ENCODE measurements at places on chromosomes 3 and 15. TPM values are rescaled to one million over a fixed set of nuclear protein-coding genes. Genes with fewer than 3 reads are reported as not detected.
A peak's percentile ranks its signal among the peaks of the same experiment; 100 is the strongest.

- DNase-seq: no peak
Measured at GRCh38 chr15:27694506-27695087, 404.5 kb downstream of the OCA2 start.

ECE2 gene
- total RNA-seq: not detected

- DNase-seq: no peak
Measured at GRCh38 chr3:113271189-113271588, 59.8 kb downstream of the BOC start.

GRCh38 chr3:72961752-72962151 lies 34.9 kb upstream of the PPP4R2 start:
- no peak for DNase-seq

DNA sequence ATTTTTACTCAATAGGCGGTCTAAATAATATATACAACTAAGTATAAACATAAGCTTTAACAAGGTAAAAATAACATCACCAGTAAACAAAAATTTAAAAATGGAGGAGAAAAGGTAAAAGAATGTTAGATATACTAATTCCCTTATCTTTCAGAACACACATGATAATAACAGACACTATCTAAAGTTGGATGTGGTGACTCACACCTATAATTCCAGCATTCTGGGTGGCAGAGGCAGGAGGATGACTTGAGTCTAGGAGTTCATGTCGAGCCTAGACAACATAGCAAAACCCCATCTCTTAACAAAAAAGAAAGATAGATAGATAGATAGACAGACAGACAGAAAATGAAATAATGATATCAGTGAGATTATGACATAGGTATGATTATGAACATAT lies 85.1 kb downstream of the STAG1 start:
- no peak for DNase-seq

DNA sequence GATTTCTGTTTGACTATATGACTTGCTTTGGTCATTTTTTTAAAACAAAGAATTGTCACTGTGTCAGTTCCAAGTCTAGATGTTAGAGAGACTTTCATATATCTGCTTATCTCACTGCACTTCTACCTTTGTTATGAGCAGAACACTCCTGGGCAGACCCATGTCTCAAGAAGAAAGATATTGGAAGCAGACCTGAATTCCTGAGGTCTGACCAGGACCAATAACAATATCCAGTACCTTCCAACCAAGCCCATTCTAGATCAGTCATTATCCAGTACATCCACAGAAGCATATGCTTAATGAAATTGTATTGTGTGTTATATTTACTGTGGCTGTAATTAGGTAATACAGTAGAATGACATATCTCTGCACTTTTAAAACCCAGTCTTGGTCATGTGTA lies 811.3 kb upstream of the GBE1 start:
- DNase-seq: no peak

ACAD9 gene
- total RNA-seq: 50.4 TPM

- no peak for DNase-seq
Measured at GRCh38 chr3:35624698-35625097, 14.6 kb upstream of the ARPP21 start.

ZDHHC19 gene
- not detected for total RNA-seq

GRCh38 chr3:40850861-40851260 lies 326.1 kb downstream of the ZNF621 start:
- no peak for DNase-seq

DNA sequence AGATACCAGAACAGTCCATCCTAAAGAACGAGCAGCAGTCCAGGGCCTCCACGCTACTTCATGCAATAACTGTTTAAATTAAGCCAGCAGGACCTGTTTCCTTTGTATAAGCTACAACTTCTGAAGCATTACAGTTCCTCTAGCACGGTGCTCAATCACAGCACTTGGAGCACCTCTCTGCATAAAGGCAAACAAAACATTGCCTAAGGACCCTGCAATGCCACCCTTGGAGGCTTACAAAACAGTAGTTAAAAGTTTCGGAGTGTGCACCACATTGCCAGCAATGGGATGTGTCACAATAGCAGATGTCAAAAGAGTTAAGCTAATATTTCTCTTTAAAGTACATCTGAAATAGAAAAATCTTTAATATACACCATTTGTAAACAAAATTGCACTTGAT lies 2.6 kb upstream of the VPS39 start:
- DNase-seq: no peak

GRCh38 chr3:186067360-186068242 lies 41.3 kb downstream of the ETV5 start:
- no peak for DNase-seq

SYNPR gene
- not detected for total RNA-seq

DNA sequence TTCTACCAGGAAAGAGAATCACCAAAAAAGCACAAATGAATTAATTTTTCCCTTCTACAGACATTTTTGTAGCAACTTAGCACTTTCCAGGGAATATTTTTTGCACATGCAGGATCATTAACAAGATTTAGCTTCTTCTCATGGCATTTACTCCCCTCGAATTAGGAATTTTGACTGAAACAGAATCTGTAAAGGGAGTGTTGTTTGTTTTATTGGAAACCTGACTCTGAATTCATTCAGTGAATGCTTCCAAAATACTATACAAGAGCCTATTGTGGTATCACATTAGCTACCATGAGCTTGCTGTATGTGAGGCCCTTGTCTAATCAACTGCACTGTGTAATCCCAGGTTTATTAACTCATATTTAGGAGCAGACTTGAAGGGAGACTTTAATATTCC lies 130.4 kb upstream of the ATP10A start:
- no peak for DNase-seq

- peak; percentile 88 for DNase-seq
Measured at GRCh38 chr15:90902040-90902839, 862 bp upstream of the MAN2A2 start.

DNA sequence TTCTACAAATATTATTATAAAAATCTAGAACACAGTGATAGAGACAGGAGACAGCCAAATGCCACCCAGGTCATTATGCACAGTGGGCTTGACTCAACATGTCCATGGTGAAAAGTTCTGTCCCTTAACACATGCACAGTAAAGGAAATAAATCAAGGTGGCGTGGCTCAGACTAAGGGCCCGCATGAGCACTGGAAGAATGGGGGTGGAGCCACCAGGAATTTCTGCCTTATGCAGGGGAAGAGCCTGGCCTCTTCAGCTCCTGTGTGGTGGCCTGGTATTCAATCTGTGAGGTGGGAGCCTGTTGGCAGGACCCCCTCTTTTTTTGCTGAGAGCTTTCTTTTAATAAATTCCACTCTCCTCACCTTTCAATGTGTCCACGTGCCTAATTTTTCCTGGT lies 17.2 kb upstream of the SPG21 start:
- no peak for DNase-seq

DNA sequence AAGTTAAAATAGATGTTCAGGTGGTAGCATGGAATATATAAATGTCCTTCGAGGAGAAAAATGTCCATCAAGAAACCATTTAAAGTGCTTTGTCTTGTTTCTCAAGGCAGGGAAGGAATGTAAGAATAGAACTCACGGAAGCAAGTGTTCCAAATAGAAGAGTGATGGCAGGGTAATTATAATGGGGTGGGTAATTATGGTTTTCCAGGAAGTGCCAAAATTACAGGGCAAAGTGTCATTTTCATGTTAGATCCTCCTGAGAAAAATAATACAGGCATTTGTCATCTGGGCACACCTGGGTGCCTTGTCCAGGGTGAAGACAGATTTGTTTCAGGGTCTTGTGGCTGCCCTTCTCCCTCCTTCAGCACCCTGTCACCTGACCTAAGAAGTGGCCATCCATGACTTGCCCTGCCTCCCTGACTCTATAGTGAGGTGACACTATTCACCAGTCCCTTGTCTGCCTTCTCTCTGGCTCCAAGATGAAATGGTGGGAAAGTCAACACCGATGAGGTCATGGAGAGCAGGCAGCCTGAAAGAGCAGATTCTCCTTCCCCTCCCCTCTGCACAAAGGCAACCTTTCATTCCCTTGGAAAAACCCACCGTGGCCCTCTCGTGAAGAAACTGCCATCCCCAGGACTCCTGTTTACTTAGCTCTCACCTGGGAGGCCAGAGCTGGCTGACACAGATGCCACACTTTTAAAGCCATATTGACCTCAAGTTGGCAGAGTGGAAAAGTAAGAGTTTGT lies 45.1 kb upstream of the AMOTL2 start:
- no peak for DNase-seq

GRCh38 chr15:83067638-83067962 lies 548 bp upstream of the BTBD1 start:
- DNase-seq: no peak

WDR82 gene
- total RNA-seq: 67.5 TPM

LMAN1L gene
- total RNA-seq: 23.5 TPM

DNA sequence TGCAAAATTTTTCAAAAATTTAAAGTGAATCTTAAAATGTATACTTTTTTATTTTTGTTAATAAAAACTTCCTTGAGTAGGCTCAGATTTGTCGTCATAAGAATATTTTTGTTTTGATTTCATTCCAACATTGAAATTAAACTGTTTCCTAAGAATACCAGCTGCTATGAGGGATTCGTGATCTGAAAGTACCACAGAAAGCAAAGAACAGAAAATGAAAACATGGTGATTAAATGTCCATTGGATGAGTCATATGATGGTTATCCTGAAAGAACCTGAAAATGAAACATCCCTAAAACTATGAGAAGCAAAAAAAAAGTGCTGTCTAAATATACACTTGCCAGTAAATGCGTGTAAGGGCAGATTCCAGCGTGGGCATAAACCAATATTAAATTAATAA lies 143.8 kb downstream of the GMNC start:
- DNase-seq: no peak

- no peak for DNase-seq
Measured at GRCh38 chr3:125107861-125108567, 52.2 kb upstream of the HEG1 start.

DNA sequence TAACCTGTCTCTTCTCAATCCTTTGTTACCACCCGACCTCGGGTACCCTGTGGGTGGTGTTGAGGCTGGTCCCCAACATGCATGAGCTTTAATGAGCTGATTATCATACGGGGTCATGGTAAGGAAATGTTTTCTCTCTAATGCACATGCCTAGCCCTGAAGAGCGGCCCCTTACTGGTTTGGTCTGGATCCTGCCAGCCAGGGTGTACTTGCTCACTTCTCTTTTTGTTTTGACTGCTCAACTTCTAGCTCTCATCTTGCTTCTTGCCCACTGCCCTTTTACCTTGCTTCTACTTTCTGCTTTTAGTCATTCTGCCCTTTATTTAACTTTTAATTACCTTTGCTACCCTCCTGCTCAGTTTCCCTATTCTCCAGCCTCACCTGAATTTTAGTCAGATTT lies 44.3 kb upstream of the ACAD9 start:
- DNase-seq: no peak

DNA sequence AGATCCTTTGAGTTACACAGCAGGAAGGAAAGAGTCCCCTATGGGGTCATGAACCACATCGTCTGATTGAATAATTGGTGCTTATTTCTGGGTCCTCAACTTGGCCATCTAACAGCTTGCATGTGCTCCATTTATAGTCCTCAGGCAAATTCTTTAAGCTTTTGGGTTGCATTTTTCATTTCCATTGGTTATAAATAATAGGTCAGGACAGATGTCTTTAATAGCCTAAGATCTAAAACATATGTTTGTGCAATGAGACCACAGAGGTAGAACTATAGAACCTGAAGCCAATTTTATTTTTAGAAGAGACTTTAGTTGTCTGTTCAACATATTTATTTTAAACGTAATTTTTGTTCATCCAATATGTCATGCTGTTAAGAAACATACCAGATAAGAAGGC lies 43.2 kb downstream of the CD200R1L start:
- no peak for DNase-seq

- DNase-seq: no peak
Measured at GRCh38 chr15:66186049-66186825, 67.3 kb downstream of the MEGF11 start.

LRRIQ4 gene
- total RNA-seq: not detected

DNA sequence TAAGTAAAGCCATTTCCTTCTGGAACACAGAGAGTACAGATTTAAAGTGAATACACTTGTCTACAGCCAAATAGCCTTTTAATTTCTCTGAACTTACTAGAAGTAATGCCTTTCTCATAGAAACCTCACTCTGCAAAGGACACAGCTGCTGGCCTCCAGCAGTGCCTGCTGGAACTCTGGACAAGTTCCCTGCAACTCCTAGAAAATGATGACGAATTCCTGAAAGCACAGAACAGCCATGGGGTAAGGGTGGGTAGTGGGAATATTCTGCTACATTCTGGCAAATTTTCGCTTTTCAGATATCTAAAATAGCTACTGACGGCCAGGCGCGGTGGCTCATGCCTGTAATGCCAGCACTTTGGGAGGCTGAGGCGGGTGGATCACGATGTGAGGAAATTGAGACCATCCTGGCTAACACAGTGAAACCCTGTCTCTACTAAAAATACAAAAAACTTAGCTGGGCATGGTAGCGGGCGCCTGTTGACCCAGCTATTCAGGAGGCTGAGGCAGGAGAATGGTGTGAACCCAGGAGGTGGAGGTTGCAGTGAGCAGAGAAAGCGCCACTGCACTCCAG lies 34.4 kb downstream of the RYK start:
- DNase-seq: no peak

DNA sequence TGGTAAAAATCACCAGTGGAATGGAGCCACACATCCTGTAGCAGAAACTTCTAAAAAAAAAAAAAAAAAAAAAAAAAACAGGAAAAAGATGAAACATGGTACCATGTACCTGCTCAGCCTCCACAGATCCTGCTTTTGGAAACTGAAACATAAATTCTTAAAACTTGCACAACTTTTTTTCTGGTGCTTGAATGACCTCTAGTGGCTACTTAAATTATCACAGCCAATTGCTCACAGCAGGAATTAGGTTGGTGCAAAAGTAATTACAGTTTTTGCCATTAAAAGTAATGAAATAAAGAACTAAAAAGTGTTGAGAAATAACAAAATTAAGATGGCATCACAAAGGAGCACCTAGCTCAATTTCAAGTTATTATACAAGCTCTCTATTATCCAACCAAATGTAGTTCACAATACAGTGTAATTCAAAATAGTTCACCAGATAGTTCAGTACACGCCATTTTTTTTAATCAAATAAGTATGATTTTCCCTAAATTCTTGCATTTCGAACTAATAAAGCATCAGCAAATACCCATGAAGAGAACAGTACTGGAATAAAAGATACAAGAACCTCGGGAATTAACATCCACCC lies 80.6 kb downstream of the ULK4 start:
- DNase-seq: no peak

GRCh38 chr3:170055209-170055608 lies 17.4 kb downstream of the GPR160 start:
- DNase-seq: no peak

DNA sequence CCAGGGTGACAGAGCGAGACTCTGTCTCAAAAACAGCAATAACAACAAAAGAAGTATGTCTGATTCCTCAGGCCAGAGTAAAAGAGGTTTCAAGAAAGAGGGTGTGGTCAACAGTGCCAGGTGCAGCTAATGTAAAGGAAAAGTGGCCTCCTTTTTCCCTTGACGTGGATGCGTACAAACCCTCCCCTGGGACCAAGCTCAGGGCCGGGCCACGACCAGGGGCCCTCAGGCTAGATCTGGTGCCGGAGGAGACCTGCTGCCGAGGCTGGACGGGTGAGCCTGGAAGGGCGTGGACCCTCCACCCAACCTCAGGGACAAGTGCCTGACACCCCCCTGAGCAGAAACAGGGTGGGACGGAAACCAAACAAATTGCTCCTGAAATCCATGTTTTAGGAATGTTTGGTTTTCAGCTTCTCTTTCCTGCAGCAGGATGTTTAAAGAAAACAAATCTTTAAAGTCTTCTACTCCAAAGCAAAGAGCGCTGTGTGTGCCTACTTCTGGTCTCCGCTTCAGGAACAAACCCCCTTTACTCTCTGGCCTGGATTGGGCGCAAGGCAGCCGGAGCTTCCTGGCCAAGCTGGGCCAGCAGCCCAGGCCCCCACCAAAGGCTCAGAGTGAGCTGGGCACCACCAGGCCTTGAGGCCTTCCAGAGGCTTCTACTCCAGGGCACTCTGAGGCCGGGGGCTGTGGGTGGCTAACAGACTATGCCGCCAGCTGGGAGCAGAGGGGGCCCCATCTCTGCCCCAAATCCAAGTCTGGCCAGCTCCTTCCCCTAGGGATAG lies 21.4 kb downstream of the ZDHHC19 start:
- no peak for DNase-seq

Data from left ventricle myocardium superior (tissue), 1 donor.